ENCODE measurements at places on chromosomes 6 and 20.

DNA sequence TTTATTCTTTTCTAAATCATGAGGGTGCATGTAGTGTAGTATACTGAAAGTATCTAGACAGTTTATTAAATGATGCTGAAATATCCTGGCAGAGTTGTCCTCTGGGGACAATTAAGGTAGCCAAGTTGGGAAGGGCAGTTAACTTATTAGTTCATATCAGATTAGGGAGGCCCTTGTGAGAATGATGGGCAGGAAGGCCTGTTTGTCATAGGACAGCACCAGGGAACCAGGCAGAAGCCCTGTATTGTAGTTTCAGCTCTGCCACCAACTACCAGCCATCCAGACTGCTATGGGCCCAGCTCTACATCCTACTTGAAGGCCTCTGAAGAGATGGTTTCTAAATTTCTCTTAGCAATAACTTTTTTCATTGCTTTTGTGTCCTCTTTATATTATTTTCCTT lies 4.0 kb downstream of the MYLIP start:
- DNase-seq, result no peak

DNA sequence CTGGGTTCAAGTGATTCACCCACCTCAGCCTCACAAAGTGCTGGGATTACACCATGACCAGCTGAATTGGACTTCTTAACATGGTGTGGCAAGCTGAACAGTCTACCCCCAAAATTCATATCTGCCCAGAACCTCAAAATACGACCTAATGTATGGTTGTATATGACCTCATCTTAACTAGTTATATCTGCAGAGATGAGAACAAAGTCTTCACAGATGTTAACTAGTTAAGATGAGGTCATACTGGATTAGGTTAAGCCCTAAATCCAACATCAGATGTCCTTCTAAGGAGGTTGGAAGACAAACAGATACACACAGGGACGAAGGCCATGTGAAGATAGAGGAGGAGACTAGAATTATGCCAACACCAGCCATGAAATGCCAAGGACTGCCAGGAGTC lies 102.5 kb downstream of the JPH2 start:
- no peak for DNase-seq

DNA sequence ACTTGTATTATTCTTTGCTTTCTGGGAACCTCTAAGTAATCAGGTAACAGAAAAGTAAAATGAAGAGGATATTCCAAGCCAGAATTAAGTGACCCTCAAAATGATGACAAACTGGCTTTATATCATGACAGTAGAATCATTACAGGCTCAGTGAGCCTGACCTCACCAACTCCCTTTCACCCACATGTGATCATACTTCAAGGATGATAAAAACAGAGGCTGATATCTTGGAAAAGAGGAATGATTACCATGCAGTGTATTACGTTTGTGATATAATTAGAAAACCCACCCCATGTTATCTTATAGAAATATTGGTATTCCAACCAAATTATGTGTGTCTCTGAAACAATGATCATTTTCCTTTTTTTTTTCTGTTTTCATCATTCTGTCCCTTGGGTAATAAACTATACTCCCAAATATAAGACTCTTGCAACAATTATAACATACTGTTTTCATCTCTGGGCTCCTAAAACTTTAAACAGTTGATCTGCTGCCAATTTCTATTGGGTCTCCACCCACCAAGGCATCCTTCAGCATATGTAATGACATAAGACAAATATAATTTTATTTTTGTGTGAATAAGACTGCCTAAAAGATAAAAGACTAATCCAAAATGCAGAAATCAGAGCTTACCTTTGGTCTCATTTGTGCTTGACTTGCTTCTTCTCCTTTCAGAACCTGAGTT lies 115.7 kb downstream of the DST start:
- DNase-seq, result no peak

- no peak for DNase-seq
Measured at GRCh38 chr6:7469696-7470095, 71.8 kb upstream of the DSP start.

- DNase-seq, result no peak
Measured at GRCh38 chr6:3882866-3883265, 33.7 kb downstream of the FAM50B start.

DNA sequence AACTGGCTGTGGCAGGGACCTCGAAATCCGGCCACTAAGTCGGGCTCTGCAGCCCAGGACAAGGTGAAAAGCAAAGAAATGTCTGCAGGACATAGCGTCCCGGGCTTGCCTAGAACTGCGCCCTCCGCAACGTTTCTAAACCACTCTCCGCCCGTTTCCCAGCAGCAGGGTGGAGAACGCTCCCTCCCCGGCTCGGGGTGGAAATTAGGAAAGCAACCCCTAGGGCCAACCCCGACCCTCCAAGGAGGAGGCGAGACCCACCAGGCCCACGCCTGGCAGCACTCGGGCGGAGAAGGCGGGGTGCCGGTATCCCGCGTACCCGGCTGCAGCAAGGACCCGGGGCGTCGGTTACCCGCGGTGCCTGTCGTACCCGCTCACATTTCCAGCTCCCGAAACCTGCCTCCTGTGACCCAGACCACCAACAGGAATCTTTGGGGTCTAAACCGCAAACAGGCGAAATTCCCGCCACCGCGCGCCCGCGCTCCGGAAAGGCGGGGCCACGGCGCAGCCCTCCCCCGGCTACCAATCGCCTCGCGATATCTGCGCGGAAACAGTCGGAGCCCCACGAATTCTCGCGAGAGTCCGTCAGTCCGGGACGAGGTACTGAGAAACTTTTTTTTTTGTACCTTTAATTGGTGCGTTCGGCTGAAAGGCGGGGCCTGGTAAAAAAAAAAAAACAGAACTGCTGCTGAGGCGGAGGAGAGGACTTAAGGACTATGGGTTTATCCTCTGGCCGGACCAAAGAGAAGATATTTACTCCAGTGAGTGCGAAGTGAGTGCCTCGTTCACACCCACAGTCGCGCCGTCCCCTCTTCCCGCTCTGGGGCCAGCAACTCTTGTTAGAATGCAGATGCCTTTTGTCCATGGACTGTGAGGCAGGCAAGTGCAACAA lies at the start of gene MMS22L:
Gene MMS22L (minus strand): TSS at position 491 of the 892 bp plus-strand sequence. CDS start 739 bp downstream, outside the sequence.
- peak; percentile 96 for DNase-seq

GRCh38 chr6:150535151-150535804 lies 64.4 kb upstream of the PLEKHG1 start:
- DNase-seq, result no peak

- DNase-seq, result no peak
Measured at GRCh38 chr6:169893624-169894023, 142.2 kb downstream of the ERMARD start.

DNA sequence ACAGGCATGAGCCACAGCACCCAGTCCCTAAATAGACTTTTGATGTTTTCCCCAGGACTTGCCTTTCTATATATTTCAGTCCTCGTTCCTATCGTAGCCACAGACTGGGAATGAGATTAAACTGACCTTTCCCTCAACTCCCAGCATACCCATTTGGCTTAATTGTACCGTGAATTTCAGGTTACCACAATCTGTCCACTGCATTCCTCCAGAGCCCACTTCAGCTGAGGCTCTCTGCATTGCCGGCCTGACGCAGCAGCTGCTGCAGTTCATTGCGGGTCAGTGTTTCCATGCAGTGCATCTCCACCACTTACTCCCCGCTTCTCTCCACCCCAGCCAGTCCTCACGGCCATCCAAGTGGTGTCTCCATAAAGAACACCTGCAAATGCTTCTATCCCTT lies 103.1 kb upstream of the RIN2 start:
- no peak for DNase-seq

- DNase-seq, result no peak
Measured at GRCh38 chr6:31876357-31876756, 2.4 kb downstream of the SLC44A4 start.

DNA sequence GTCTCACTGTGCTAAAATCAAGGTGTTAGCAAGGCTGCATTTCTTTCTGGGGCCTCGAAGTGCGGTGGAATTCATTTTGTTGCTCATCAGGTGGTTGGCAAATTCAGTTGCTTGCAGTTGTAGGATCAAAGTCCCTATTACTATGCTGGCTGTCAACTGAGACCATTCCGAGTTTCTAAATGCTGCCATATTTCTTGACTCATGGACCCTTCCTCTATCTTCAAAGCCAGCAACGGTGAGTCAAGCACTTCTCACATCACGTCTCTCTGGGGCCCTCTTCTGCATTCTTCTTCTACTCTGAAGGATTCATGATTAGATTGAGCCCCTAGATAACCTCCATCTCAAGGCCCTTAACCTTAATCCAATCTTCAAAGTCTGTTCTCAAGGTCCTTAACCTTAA lies 619.7 kb downstream of the HACE1 start:
- DNase-seq, result no peak

DNA sequence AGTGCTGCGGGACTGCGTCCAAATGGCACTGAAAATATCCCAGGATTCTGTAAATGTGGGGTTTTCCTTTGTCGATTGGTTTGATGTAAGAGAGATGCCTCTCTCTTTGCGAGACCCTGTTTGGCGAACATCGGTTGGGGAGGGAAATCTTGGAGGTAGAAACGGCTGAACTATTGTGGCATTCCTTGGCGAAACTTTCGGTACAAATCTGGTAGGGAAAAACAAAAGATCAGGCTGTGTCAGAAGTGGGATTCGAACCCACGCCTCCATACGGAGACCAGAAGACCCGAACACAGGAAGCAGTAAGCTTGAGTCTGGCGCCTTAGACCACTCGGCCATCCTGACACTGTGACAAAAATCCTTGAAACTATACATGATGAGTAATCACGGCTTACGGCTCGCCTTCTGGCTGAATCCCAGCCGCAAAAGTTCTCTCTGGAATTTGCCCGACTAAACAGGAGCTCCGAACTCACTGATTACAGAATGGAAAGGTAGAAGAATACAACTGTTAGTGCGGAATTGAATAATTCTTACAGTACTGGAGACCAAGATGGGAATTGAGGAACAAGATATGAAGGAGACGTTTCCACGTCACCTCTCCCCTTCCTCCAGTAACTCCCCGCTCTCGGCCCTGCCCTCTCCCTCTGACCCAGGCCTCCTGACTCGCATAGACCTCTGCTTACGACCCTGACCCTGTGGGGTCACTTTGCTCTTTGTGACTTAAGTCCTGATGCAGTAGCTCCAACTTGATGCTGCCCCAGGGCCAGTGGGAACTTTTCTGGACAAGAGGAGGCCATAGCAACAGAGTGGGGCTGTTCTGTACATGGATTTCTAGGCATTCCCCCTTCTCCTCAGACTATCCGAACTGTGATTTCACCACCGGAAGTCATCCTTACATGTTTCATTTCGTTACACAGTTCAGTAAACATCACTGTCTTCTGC lies 132.8 kb upstream of the ZNF184 start:
- DNase-seq, result no peak

- DNase-seq, result peak; percentile 76
Measured at GRCh38 chr20:17634661-17635331, 47.2 kb downstream of the RRBP1 start.

DNA sequence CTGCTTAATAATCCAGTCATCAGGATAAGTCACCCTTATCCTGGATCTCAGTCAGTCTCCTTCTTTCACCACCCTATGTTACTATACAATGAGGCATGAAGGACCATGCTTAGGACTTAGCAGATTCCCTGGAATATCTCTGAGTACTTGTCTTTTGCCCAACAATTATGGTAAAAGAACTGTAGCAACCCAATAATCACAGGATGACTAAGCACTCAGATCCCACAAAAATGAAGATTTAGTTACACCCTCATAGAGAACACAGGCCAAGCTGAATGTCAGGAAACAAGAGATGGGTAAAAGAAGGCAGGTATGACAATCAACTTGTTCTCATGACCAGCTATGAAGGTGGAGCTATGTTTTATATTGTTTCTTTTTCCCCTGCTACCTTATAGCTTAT lies 91.4 kb downstream of the EDN1 start:
- no peak for DNase-seq

DNA sequence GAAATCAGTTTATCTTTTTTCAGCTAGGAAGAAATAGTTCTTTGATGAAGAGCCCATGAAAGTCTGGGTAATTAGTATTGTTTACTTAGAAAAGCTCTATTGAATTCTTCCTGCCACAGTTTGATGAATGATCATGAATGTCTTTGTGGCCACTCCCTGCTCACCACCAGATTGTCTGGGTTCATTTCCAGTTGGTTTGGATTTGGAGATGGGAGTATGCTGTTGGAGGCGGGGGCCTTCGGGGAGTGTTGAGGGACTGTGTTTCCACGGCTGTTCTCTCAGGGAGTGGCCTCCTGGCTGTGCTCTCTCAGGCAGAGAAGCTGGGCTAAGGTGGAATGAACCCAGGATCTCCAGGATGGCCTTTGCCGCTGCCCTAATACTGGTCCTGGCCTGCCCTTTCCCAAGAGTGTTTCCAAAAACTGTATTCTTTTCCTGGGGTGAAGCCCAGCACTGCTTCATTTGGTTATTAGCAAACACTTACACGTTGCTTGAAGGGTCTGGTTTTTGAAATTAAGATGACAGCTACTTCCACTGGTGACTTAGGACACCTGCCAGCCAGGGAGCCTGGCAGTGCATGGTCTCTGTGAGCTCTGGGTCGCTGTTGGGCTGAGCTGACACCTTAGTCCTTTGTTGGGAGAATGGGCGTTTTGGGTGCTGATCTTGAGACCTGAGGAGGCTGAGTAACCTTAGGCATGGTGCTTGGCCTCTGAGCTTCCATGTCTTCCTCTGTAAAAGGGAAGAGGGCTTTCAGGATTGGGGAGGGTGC lies 23.2 kb downstream of the PRPF6 start:
- no peak for DNase-seq

- no peak for DNase-seq
Measured at GRCh38 chr6:150417250-150417649, 48.4 kb downstream of the IYD start.

DNA sequence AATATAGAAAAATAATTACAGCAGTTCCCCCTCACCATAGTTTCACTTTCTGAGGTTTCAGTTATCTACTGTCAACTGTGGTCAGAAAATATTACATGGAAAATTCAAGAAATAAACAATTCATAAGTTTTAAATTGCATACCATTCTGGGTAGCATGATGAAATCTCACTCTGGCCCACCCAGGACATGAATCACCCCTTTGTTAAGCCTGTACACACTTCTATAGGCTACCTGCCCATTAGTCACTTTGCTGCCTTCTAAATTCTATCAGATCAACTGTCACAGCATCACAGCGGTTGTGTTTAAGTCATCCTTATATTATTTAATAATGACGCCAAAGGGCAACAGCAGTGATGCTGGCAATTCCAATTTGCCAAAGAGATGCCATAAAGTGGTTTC lies 140.3 kb upstream of the RUNX2 start:
- no peak for DNase-seq

GRCh38 chr6:24673625-24674024 lies 6.7 kb downstream of the ACOT13 start:
- no peak for DNase-seq

DNA sequence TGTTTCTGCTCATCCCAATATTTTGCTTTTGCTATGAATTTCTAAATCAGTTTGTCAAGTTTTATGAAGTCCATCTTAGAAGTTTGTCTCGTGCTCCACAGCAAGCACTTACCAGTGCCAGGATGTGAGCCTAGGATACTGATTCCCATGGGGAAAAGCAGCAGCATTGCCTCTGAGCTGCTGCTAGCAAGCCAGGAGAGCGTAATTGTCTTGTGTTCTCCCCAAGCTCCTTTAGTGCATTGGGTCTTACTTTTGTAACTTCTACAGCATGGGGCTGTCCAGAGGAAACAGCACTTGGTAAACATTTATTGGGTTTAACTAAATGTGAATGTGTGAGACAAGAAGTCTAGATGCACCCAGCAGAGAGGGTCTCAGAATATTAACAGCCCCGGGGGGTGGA lies 76.1 kb downstream of the RNF182 start:
- no peak for DNase-seq

GRCh38 chr6:49401063-49401462 lies 62.0 kb downstream of the MMUT start:
- DNase-seq, result no peak

GRCh38 chr6:47076422-47077344 lies 34.6 kb upstream of the ADGRF1 start:
- no peak for DNase-seq
